ENCODE measurements at places on chromosomes 1 and 21.
A peak's percentile ranks its signal among the peaks of the same experiment; 100 is the strongest.

- no peak for DNase-seq
Measured at GRCh38 chr1:18941221-18942141, 15.0 kb downstream of the IFFO2 start.

- no peak for DNase-seq
Measured at GRCh38 chr1:180312926-180313325, 82.9 kb downstream of the LHX4 start.

DNA sequence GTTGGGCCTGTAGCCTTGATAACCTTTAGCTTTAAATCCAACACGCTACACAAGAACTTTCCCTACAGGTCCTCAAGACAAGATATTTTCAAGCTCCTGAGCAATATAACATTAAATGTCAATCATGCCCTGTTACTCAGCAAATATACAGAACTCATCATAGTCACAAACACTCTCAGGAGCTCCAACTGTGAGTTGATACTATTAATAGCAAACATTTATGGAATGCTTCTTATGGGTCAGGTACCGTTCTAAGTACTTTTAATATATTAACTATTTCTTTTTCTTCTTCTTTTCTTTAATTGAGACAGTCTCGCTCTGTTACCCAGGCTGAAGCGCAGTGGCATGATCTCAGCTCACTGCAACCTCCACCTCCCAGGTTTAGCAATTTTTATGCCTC, 10.1 kb downstream of the EYA3 start:
- DNase-seq = no peak

DNA sequence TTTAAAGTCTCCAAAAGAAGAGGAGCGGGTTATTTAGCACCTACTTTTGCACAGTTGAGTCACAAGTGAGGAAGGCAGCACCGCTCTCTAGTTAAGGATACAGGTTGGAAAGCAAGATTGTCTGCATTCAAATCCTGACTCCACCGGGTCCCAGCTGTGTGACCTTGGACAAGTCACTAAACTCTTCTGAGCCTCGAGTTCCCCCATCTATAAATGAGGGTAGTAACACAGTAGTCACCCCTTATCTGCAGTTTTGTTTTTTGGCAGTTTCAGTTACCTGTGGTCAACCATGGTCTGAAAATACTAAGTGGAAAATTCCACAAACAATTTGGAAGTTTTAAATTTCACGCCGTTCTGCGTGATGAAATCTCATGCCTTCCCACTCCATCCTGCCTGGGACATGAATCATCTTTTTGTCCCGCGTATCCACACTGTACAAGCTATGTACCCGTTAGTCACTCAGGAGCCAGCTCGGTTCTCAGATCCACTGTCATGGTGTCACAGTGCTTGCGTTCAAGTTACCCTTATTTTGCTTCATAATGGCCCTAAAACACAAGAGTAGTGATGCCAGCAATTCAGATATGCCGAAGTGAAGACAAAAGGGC, 49.4 kb downstream of the CAPZB start:
- no peak for DNase-seq

GRCh38 chr1:203408486-203409481, 57.9 kb upstream of the FMOD start:
- no peak for DNase-seq

DNA sequence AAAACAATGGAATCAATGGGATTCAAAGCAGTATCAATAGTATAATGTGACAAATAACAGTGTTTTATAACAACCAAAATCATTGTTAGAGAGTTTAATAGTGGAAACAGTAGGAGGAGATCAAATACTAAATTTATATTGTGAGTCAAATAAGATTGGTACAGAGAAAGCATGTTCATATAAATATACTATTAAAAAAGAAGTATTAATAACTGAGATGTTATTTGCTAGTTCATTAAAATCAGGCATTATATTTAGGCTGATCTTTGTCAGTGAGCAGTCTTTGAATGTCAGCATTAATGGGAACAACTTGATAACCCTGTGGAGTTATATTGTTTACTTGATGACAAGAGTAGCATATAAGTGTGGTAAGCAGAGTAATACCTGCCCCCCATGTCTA, 30.6 kb downstream of the PRKAA2 start:
- no peak for DNase-seq

GRCh38 chr1:151553659-151554058, 13.6 kb downstream of the TUFT1 start:
- DNase-seq = no peak

DNA sequence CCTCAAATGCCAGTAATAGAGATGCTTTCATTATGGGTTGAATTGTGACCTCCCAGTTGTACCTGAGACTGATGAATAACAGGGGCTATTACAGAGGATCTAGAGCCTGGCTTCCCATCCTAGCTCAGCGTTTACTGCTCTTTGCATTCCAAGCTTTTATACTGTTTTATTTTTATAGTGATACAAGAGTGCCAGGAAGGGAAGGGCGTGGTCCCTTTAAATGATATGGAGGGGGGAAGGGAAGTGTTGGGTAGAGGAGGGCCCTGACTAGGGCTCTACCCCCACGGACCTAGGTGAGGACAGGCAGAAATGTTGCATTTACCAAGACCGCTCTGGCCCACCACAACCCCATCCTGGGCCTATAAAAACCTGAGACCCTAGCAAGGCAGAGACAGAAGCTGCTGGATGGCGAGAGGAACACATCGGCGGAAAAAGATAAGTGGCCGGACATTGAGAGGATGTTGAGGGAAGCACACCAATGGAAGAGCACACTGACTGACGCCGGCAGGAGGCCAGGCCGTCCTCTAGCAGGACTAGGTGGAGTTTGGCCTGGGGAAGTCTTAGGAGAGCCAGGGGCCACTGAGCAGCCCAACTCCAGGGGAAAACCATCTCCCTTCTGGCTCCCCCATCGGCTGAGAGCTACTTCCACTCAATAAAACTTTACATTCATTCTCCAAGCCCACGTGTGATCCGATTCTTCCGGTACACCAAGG, 1025.9 kb downstream of the TTLL7 start:
- DNase-seq = no peak

DNA sequence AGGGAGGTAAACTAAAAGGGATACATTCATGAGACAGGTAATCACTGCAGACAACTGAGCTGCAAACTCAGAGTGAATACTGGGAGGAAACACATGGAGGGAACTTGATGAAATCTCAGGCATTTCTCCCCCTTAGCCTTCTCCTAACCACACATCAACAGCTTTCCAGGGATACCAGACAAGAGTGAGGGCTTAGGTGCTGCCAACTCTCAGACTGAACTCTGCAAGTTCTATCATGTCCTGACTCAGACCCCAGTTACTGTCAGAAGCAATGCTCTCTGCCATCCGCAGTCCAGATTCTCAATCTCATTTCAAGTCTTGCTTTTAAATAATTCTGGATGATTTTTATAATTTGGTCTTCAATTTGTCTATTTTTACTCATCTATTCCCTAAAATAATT, 267.3 kb downstream of the LTN1 start:
- no peak for DNase-seq

- no peak for DNase-seq
Measured at GRCh38 chr1:185645686-185646085, 88.5 kb upstream of the HMCN1 start.

DNA sequence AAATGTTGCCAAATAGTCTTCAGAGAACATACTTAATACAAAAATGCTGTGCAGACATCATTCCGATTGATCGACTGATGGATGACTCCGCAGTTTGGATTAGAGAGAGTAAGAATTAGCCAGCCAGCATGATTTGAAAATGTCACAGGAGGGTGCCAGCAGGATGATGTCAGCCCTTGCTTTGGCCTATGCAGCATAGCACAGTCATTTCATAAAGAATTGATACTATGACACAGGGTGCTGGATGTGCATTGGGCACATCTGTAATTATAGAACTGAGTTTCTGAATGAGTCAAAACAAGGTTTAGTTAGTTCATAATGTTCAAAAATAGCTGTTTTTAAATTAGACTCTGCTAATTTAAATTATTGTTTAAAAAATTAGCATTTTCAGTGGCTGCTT, 21.6 kb upstream of the TRAF5 start:
- DNase-seq = peak; percentile 39

- DNase-seq = no peak
Measured at GRCh38 chr1:233019778-233020325, 69.4 kb downstream of the NTPCR start.

- DNase-seq = no peak
Measured at GRCh38 chr21:39527664-39528381, 76.1 kb downstream of the SH3BGR start.

DNA sequence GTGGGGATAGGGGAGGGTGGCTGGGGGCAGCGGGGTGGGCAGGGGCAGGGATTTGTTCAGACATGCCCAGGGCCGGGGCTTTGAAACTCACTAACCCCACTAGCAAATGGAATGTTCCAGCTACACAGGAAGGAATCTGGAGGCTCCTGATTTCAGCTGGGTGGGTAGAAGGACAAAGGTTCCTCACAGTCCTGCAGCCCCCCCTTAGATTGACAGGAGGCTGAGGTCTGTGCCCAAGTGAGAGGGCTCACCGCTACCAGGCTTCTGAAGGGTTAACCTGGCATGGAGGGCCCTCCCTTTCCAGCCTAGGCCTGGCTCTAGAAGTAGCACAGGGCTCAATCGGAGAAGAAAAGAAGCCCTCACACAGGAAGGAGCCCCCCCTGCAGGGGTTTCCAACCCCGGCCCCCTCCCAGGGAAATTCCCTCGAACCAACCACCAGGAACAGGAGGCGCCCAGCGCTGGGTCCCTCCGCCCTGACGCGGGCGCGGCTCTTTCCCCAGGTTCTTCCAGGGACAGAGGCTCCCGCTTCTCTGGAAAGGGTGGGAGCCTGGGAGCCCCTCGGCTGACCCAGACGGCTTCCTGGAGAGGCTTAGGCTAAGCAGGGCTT, 3.3 kb downstream of the EPHA2 start:
- DNase-seq = no peak

GRCh38 chr1:211281320-211282022, 22.3 kb downstream of the RCOR3 start:
- DNase-seq = no peak

DNA sequence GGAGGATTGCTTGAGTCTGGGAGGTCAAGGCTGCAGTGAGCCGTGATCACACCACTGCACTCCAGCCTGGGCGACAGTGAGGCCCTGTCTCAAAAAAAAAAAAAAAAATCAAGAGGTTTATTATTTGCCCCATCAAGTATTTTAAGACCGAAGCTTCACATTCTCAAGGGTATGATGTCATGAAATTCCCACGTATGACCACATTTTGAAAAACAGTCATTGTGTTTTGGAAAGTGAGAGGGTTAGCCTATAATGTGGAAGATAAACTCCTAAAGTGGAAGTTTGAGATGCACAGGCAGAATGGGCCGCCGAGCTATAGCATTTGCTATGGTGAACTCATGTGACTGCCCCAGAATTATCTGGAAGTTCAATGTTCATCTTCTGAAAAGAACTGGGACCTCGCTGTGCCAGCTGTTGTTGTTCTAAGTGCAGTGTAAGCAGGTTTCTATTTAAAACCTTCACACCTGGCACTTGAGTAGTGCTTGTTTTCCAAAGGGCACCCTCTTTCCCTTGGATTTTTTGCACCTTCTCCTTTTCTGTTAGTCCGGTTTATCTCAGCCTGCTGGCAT, 96.9 kb upstream of the SLC25A33 start:
- no peak for DNase-seq

GRCh38 chr21:22743085-22743484, 1744.9 kb downstream of the NCAM2 start:
- DNase-seq = no peak

DNA sequence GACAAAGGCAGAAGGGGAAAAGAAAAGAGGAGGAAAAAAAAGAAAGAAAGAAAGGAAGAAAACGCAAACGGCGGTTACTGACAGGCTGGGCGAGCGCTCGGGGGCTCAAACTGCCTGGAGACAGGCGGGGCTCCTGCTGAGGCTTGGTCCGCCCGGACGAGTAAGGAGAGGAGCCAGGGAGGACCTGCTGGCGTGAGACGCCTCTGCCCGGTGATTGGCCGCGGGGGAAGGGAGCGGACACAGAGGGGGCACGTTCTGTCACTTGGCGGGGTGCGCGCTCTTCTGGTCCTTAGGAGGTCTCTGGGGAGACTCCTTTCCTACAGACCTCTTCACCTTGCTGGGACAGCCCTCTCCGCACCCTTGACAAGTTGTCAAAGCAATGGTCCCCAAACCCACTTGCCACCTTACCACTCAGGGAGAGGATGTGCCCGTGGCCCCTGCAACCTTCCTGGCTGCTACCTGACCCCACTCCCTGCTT, 791 bp upstream of the PIK3R3 start:
- no peak for DNase-seq

GRCh38 chr1:55035904-55036303, 3.4 kb upstream of the PCSK9 start:
- no peak for DNase-seq

- DNase-seq = no peak
Measured at GRCh38 chr1:215612391-215612790, 45.3 kb downstream of the KCTD3 start.

DNA sequence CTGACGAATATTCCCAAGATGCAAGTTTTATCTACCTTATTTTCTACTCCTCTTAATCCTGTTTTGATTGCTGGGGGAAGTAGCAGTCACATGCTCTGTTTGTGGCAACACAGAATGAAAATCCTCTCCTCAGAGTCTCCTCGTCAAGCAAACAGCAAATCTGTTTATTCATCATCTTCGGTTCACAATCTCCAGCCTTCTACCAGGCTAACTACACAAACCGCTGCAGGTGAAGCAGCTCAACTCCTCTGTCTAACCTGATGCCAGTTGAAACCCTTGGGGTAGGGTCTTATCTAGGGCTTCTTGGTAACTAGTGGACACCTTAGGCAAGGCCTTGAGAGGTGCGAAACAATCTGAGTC, 91.0 kb downstream of the SIPA1L2 start:
- DNase-seq = no peak

- no peak for DNase-seq
Measured at GRCh38 chr1:7538033-7538432, 233.1 kb upstream of the VAMP3 start.

GRCh38 chr1:151384584-151384983, 12.1 kb upstream of the SELENBP1 start:
- no peak for DNase-seq

DNA sequence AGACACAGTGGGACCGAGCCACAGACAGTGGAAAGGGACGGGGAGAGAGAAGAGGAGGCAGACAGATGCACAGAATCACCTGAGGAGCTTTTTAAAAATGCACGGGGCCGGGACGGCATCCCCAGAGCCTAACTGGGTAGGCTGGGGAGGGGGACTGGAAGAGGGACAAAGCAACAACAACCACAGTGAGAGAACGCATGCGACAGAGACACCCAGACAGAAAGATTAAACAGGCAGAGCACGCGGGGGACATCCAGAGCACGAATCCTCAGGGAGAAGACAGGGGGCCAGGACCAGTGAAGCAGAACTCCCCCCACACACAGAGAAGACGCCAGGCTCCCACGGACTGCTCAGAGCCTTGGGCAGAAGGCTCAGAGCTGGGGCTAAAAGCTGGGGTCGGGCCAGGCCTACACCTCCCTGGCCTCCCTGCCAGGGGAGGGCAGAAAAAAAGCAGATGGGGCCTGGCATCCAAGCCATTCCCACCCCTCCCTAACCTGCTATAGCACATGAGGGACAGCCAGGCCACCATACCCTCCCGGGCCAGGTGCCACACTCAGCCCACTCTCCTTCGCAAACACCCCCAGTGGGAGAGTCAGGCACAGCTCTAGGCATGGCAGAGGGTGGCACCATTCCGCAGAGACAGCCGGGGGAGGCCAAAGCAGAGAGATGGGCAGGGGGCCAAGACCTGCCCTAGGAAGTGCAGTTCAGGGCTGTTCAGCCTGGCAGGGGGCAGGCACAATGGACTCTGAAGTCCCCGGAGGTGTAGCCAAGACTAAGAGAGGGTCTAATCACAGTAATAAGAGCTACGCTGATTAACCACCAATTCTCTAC, 29.8 kb upstream of the COL16A1 start:
- no peak for DNase-seq

- DNase-seq = no peak
Measured at GRCh38 chr1:10762153-10762523, 34.3 kb downstream of the CASZ1 start.

GRCh38 chr1:44558883-44559282, 115.4 kb downstream of the TMEM53 start:
- DNase-seq = no peak

Data from activated T-cell treated with anti-CD3 and anti-CD28 coated beads for 48 hours (primary cell).